ENCODE measurements at places on chromosomes 3 and 15.

DNA sequence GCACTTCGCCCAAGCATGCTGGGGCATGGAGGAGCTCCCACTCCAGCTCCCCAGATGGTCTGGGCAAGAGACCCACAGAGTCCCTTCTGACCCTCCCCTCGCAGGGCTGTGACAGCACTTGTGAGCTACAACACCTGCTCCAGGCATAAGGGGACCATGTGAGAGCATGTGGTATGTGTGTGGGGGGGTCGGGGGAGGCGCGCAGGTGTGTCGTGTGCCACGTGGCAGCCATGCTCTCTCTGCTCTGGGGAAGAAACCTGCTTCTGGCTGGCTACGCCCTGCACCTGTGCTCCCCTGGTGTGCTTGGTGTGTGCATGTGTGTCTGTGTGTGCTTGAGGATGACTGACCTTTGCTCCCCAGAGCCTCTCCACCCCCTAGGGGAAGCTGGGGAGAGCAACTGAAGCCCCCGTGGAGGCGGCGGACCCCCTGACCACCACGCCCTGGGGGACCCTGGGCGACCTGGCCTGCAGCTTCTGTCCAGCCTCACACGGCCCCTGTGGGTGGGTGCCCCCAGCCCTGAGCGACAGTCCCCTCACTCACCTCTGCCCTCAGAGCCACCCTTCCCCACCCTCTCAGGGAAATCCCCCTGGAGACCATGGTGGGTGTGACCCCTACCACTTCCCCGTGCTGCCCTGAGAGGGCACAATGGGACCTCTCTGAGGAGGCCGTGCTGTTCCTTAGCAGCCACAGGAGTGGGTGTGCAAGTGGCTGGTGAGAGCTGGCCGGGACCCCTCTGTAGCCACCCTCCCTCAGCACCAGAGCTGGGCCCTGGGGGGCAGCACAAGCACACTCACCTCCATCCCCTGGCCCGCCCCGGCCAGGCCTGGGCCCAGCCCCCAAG is 16.6 kb upstream of the SEC13 start:
- no peak for DNase-seq

GRCh38 chr3:151386056-151386455 is 1.5 kb upstream of the P2RY12 start:
- no peak for DNase-seq

GRCh38 chr15:61997786-61998185 is 62.5 kb downstream of the VPS13C start:
- DNase-seq: no peak

GRCh38 chr3:191343115-191343514 is 12.8 kb upstream of the UTS2B start:
- DNase-seq: no peak

- DNase-seq: no peak
Observed at GRCh38 chr3:11300970-11301369, 28.8 kb downstream of the ATG7 start.
